A549 treated with RU486 at 1 μM for 4 hours (cell line): ENCODE measurements at places on chromosomes 13 and 19. TPM values are rescaled to one million over a fixed set of nuclear protein-coding genes. Genes with fewer than 3 reads are reported as not detected.

SLC35E1 gene
- 16.7 to 20.3 TPM (median 19.3 TPM) in 5 replicates for total RNA-seq

RNF17 gene
- total RNA-seq: not detected in 5 replicates

FFAR1 gene
- 0.06 TPM in 1 of 5 replicates, not detected in the others for total RNA-seq

GRK1 gene
- total RNA-seq: not detected in 5 replicates

FPR1 gene
- total RNA-seq: 0.07 to 0.14 TPM (median 0.10 TPM) in 4 of 5 replicates, not detected in the other

MICU2 gene
- total RNA-seq: 11.5 to 18.4 TPM (median 17.0 TPM) in 5 replicates

ZNF548 gene
- total RNA-seq: 2.9 to 4.0 TPM (median 3.5 TPM) in 5 replicates

JSRP1 gene
- total RNA-seq: 0.44 to 1.00 TPM (median 0.60 TPM) in 4 of 5 replicates, not detected in the other

PDX1 gene
- total RNA-seq: 0.06 to 0.13 TPM (median 0.12 TPM) in 4 of 5 replicates, not detected in the other

SRRM5 gene
- 0.67 to 1.0 TPM (median 0.78 TPM) in 5 replicates for total RNA-seq

TEAD2 gene
- 13.9 to 21.0 TPM (median 17.2 TPM) in 5 replicates for total RNA-seq

GPC6 gene
- total RNA-seq: 3.3 to 6.1 TPM (median 5.1 TPM) in 5 replicates

PRKCSH gene
- 232 to 265 TPM (median 260 TPM) in 5 replicates for total RNA-seq

TMEM86B gene
- 3.3 to 5.6 TPM (median 5.2 TPM) in 5 replicates for total RNA-seq

ZSCAN4 gene
- total RNA-seq: not detected in 5 replicates

NLRP5 gene
- total RNA-seq: not detected in 5 replicates

TRPM4 gene
- total RNA-seq: 6.4 to 10.4 TPM (median 9.5 TPM) in 5 replicates

CYSLTR2 gene
- not detected in 5 replicates for total RNA-seq

KASH5 gene
- total RNA-seq: 0.10 TPM in 1 of 5 replicates, not detected in the others

TMC4 gene
- 0.98 to 2.3 TPM (median 1.2 TPM) in 5 replicates for total RNA-seq

CGB5 gene
- total RNA-seq: 0.90 to 1.4 TPM (median 1.1 TPM) in 5 replicates

APOC1 gene
- 102 to 147 TPM (median 119 TPM) in 5 replicates for total RNA-seq

SHANK1 gene
- 0.02 to 0.53 TPM (median 0.16 TPM) in 5 replicates for total RNA-seq

C19orf67 gene
- total RNA-seq: not detected in 5 replicates

EFNA2 gene
- total RNA-seq: 0.95 to 2.7 TPM (median 1.9 TPM) in 5 replicates

PRR19 gene
- total RNA-seq: 3.9 to 5.0 TPM (median 3.9 TPM) in 5 replicates

IZUMO4 gene
- 0.17 to 0.66 TPM (median 0.41 TPM) in 5 replicates for total RNA-seq

SLC25A41 gene
- total RNA-seq: 0.06 to 0.24 TPM (median 0.16 TPM) in 3 of 5 replicates, not detected in the others

RNASEH2A gene
- total RNA-seq: 32.3 to 49.1 TPM (median 44.2 TPM) in 5 replicates

WDR88 gene
- 0.16 TPM in 1 of 5 replicates, not detected in the others for total RNA-seq

ANGPTL4 gene
- 148 to 236 TPM (median 180 TPM) in 5 replicates for total RNA-seq

PEG3 gene
- not detected in 5 replicates for total RNA-seq

TLE6 gene
- total RNA-seq: 3.1 to 6.1 TPM (median 5.5 TPM) in 5 replicates

ZNF304 gene
- total RNA-seq: 1.7 to 2.1 TPM (median 2.1 TPM) in 5 replicates

CLDN10 gene
- 0.13 to 0.50 TPM (median 0.29 TPM) in 4 of 5 replicates, not detected in the other for total RNA-seq

OR7A17 gene
- not detected in 5 replicates for total RNA-seq

GARIN5B gene
- 0.06 to 0.19 TPM (median 0.14 TPM) in 4 of 5 replicates, not detected in the other for total RNA-seq

SMAD9 gene
- 0.05 to 0.13 TPM (median 0.09 TPM) in 5 replicates for total RNA-seq

HCST gene
- total RNA-seq: 0.18 to 0.64 TPM (median 0.27 TPM) in 3 of 5 replicates, not detected in the others

CCDC124 gene
- 101 to 120 TPM (median 112 TPM) in 5 replicates for total RNA-seq

WDR62 gene
- 20.4 to 29.8 TPM (median 26.5 TPM) in 5 replicates for total RNA-seq

RFPL4AL1 gene
- not detected in 5 replicates for total RNA-seq

STK11 gene
- 29.9 to 41.2 TPM (median 38.4 TPM) in 5 replicates for total RNA-seq

RUBCNL gene
- total RNA-seq: 0.07 to 0.13 TPM in 2 of 5 replicates, not detected in the others

CCDC194 gene
- total RNA-seq: not detected in 5 replicates

GJB2 gene
- total RNA-seq: 0.53 to 1.1 TPM (median 0.69 TPM) in 5 replicates

PRR36 gene
- total RNA-seq: 0.21 to 0.84 TPM (median 0.39 TPM) in 5 replicates

RAB3D gene
- 2.5 to 3.2 TPM (median 2.8 TPM) in 5 replicates for total RNA-seq

GRIK5 gene
- total RNA-seq: 0.37 to 1.6 TPM (median 0.47 TPM) in 5 replicates

ZNF534 gene
- total RNA-seq: not detected in 5 replicates

ZNF345 gene
- 0.18 to 0.34 TPM (median 0.21 TPM) in 3 of 5 replicates, not detected in the others for total RNA-seq

PGLYRP1 gene
- total RNA-seq: not detected in 5 replicates

KLK6 gene
- total RNA-seq: 0.17 to 1.4 TPM (median 0.23 TPM) in 5 replicates
